ENCODE measurements at places on chromosomes 12 and 14.

DNA sequence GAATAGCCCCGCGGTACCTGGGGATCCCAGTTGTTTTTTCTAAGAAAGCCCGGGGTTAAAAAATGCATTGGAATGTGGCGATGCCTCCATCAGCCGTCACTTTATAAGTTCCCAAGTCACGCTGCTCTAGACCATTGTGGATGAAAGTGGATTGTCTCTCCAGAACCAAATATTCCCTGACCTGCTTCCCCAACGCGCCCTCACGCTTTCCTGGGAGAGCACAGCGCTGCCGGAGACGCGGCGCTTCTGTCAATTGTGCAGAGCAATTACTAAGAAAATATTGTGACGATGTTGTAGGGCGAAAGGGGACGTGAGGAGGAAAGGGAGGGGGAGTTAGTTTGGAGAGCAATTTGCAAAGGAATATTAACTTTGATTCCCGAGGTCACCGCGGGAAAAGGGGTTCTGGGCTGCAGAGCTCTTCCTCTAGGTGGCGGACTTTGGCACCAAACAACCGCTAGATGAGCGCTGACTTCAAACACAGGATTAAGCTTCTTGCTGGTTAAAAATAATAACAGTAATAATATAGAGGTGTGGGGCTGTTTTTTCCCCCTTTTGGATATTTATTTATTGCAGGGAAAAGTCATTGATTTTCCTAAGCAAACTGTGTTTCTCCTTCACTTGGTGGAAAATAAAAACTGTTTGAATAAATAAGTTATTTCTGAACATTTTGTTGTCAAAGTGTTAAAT is 9.6 kb upstream of the FOXG1 start:
- DNase-seq, result no peak

DNA sequence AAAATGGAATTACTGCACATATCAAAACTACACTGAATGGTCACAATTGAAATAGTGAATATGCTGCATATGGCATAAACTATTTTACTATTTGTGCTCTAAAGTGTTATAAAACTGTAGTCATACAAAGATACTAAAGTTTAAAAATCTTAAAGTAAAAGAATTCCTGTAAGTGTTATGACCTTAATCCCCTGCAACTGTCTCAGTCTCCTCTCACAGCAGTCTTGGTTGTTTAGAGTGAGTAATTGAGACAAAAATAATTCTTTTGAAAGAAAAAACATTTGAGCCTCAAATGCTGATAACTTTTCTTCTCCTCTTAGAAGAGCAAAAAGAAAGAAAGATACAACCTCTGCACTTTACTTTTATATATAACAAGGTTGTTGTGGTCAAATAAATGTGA is 99.9 kb downstream of the SYT1 start:
- no peak for DNase-seq

DNA sequence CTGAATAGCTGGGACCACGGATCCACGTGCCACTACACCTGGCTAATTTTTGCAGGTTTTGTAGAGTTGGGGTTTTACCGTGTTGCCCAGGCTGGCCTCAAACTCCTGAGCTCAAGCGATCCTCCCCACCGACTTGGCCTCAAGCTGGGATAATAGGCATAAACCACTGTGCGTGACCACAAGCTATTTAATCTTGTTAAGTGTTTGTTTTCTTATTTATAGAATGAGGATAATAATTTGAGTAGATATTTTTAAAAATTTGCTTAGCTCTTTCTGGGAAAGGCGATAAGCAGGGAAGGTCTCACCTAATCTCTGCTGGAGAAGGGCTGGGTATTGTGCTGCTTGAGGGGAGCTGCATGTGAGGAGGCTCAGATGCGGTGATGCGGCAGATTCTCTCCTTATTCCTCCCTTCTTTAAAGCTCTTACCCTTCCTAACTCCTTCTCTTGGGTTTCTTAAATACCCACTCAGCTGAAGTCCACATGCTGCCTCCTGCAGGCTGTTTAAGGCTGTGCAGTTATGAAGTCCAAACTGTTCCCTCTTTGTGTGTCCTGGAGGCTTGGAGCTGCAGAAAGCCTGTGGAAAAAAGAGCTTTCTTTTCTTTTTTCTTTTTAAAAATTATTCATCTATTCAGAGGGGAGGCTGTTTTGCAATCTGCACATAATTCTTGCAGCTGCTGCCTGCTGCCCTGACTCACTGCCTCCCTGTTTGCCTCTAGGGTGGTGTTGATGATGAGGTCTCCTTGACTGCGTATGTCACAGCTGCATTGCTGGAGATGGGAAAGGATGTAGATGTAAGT is 37.9 kb downstream of the A2ML1 start:
- peak; percentile 68 for DNase-seq

DNA sequence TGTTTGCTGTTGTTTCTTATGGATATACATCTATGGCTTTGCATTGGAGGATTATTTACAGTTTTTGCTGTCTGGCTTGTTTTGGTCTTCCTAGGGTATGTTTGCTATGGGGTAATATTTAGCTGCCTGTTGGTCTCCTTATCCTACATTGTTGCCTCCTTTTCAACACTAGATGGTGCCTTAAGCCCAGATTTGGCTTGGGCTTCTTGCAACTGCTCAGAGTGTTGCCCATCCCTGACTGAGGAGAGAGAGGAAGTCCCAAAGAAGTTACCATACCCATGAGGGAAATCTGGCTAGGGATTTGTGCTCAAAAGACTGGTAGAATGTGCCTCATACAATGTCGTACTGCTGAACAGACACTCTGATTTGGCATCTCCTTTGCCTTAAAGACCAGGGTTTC is 94.6 kb upstream of the MUCL1 start:
- DNase-seq, result no peak

DNA sequence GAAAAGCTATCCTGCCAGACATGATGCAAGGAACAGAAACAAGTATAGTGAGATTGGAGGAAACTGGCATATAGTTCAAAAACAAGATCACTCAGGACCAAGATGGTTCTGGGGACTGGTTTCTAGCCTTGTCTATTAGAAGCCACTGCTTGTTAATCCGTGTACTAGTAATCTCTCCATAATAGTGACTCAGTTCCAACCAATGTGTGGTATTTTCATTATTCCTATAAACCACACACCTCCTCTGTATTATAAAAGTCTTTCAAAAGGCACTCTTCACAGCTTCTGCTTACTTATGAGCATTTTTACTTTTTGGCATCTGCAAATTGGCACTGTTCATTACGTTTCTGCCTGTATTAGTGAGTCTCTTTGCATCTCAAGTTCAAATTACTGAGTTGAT is 140.3 kb downstream of the SLC6A15 start:
- DNase-seq, result no peak

DNA sequence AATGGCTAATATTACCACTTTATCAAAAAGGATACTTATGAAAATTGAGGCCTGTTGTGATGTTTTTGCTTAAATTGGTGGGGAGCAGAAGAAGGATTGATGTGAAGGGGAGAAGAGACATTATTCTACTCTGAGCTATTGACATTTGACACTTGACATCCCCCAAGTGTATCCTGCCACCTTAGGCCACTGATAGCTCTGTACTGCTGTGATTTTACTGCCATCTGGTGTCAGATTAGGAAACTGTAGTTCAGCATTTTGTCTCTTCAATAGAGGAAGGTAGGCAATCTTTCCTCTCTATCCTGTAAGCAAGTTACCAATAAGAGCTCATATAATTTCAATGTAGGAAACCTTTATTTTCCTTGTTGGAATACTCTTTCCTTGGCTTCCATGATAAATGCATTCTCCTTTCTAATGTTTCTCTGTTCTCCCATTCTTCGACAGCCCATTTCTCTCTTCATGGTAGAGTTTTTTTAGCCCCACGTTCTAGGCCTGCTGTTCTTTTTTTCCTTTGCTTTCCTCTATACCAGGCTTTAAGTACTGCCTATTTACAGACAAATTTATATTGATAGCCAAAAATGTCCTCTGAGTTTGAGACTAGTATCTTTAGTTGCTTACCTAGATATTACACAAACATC is 46.3 kb downstream of the PPHLN1 start:
- no peak for DNase-seq

DNA sequence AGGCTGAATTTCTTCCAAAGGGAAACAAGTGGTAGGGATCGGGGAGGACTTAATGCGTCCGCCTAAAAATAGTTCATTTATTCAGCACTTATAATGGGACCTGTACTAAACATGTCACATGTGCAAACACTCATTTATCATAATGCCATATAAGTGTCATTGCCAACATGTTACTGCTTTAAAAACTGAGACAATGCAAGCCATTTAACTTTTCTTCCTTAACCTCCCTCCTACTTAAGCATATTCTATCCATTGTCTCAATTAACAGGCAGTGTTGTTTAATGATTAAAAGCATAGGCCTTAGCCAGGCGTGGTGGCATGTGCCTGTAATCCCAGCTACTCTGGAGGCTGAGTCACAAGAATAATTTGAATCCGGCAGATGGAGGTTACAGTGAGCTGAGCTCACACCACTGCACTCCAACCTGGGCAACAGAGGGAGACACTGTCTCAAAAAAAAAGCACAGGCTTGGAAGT is 13.5 kb upstream of the SCFD1 start:
- DNase-seq, result no peak

GRCh38 chr12:26128168-26128567 is 3.3 kb upstream of the BHLHE41 start:
- no peak for DNase-seq

GRCh38 chr14:94964181-94964580 is 193.1 kb downstream of the DICER1 start:
- no peak for DNase-seq

- DNase-seq, result no peak
These were observed 21.9 kb upstream of the ARHGAP5 start for GRCh38 chr14:32055175-32055574.

GRCh38 chr12:54285150-54286041 is 4.9 kb downstream of the HNRNPA1 start:
- DNase-seq, result no peak

DNA sequence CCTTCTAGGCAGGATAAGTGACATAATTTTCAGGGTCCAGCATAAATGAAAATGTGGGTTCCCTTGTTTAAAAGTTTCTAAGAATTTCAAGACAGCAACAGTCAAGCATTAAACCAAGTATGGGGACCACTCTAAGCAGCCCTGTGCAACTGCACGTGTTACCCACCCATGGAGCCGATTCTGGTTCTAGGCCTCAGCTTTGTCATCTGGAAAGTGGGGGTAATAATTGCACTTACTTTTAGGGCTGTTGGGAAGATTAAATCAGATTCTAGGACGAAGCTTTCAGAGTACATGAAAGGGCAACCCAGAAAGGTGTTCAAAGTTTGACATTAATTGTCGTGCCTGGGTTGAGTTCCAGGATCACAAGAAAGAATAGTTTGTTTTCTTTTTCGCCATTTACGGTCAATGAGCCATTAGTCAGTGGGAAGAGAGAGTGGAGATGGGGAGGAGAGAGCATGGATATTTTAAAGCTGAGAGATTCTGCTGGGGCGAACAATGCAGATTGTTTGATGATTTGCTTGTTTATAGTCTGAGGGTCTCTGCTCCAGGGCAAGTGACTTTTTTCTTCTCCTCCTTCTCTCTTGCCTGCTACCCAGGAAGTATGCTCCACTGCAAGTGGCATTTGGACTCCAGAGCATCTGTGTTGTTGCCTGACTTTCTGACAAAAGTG is 10.7 kb upstream of the PPFIBP1 start:
- no peak for DNase-seq

DNA sequence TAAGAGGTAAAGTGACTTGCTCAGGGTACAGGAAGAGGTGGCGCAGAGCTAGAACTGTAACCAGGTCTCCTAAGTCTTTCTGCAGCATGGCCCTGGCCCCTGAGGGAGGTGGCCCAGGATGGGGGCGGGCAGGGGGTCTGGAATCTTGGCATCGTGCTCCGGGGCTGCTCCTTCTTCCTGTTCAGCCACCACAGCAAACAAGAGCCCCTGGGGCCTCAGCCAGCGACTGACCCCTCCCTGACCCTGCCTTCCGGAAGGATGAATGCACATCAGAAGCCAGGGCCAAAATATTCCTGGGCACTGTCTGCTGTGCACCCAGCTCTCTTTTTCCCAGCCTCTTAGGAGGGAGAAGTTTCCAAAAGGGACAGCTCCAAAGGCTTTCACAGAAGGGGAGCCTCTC is 242.8 kb downstream of the DPF3 start:
- no peak for DNase-seq

DNA sequence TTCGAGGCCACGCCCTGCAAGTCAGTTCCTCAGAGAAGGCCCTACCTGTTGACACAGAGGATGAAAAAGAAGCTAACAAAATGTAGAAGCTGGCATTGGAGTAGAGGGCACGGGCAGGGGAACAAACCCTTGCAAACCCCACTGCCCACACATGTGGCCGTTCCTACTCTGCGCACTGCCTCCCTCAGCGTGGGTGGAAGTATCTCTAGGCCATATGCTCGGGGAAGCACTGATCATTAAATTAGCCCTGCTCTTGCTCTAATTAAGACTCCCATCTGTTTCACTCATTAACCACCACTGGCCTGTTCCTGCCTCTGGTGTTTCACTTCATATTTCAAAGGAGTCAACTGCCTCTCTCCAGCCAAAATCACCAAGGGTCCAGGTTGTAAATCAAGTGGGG is 201.2 kb upstream of the SFSWAP start:
- DNase-seq, result no peak

GRCh38 chr14:23062002-23062401 is 4.7 kb upstream of the CDH24 start:
- DNase-seq, result peak; percentile 84

- no peak for DNase-seq
These were observed 52.4 kb upstream of the BCAT1 start for GRCh38 chr12:25001311-25001710.

DNA sequence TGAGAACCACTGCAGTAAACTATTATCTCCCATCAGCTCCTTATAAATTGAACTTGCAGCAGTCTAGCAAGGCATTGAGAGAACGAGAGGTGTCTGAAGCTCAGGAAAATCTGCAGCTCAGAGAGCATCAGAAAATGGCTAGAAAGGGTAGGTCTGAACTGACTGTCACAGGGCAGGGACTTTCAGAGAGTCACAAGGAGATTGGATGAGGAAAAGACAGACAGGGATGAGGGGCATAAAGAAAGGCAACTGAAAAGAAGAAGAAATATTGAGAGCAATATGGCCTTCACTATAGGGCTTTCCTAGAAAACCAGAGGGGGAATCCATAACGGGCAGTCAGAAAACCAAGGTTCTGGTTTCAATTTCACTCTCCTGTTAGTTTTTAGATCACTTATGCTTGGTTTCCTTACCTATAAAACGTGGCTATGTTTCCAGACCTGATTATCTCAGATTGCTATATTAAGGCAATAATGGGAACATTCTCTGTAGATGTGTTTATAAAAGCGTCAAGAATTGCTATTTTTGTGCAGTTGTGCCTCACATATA is 40.9 kb downstream of the PDE6H start:
- DNase-seq, result no peak

DNA sequence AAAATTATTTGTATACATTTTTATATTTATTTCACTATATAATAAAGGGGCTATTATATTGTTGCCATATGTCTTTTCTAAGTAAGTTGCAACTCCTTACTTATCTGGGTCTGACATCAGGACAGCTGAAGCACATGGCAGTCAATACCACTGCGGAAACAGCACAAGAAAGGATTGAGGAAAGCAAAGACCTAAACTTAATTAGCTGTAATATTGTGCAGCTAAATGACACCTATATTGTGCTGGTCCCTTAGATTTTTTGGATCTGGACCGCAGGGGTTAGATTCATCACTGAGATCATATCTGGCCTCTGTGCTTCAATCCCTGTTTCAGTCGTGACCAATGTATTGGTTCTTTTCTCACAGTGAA is 359.6 kb upstream of the DIO2 start:
- DNase-seq, result no peak

GRCh38 chr12:53980802-53981496 is 4.0 kb upstream of the HOXC10 start:
- no peak for DNase-seq

- DNase-seq, result no peak
These were observed 648.9 kb downstream of the VRK1 start for GRCh38 chr14:97446087-97446486.

- DNase-seq, result no peak
These were observed 615.4 kb downstream of the SLC16A7 start for GRCh38 chr12:60211244-60211643.

Measured in ascending aorta (tissue), 2 donors.